HFFc6 (cell line): ENCODE measurements at places on chromosomes 1 and 21. TPM values are rescaled to one million over a fixed set of nuclear protein-coding genes. Genes with fewer than 3 reads are reported as not detected.

DNA sequence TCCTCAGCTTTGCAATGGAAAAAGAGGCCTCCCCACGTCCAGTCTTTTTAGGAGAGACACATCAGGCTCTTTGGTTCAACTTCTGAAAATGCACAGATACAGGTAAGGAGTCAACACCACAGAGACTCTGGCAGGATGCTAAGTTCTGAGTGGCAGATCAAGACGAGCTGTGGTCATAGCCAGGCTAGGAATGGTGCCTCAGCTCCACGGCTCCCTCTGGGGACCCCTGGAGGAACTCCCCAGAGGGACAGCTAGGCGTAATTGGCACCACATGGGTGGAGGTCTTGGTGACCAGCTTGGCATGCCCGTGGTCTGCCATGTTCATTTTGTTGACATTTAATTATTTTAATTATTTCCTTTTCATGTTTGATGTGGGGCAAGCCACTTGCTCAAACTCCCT lies 206.1 kb downstream of the KAZN start:
- H3K27ac ChIP-seq, result no peak overlapping the region
- H3K27me3 ChIP-seq, result peaks cover 6% of the 10 kb centered on the region
- DNase-seq, result no peak
- no peaks in the 10 kb centered on the region for H3K4me1 ChIP-seq

CORT gene
- 0.27 TPM in 1 of 3 replicates, not detected in the others for total RNA-seq

SOD1 gene
- total RNA-seq, result 236 to 271 TPM (median 249 TPM) in 3 replicates

TMEM61 gene
- total RNA-seq, result not detected in 3 replicates

PDE4B gene
- 43.8 to 56.5 TPM (median 45.4 TPM) in 3 replicates for total RNA-seq

DNA sequence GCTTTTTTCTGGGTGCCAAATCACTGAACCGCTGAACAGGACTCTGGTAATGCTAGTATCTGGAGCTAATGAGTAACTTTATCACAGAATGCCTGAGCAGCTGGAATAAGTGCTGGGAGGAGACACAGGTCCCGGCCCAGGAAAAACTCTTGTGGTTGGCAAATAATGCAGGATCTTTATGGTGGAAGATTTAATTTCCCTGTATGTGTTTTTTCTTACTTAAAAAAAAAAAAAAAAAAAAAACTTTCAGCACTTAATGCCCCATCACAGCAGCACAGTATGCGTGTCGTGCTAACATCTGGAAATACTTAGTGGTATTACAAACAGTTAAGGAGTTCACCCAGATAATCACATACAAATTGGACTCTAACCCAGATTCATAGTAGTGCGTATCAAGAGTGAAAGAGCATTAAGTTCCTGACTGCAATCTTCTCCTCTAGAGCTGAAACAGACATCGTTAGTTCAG lies 220.7 kb downstream of the TOMM20 start:
- H3K27ac ChIP-seq, result peak overlapping the region; percentile 80
- peaks cover 19% of the 10 kb centered on the region for H3K4me1 ChIP-seq
- DNase-seq, result peak; percentile 67
- no peaks in the 10 kb centered on the region for H3K36me3 ChIP-seq
- H3K27me3 ChIP-seq, result peaks cover 3% of the 10 kb centered on the region
- peak overlapping the region; percentile 67 for H3K4me3 ChIP-seq

GRCh38 chr1:66475940-66476339 lies 58.0 kb upstream of the SGIP1 start:
- H3K4me3 ChIP-seq, result no peak overlapping the region
- H3K27me3 ChIP-seq, result no peaks in the 10 kb centered on the region; the same call in 1 of the 2 replicates
- peaks cover 55% of the 10 kb centered on the region for H3K4me1 ChIP-seq
- no peak for DNase-seq
- peaks cover 40% of the 10 kb centered on the region for H3K36me3 ChIP-seq

DNA sequence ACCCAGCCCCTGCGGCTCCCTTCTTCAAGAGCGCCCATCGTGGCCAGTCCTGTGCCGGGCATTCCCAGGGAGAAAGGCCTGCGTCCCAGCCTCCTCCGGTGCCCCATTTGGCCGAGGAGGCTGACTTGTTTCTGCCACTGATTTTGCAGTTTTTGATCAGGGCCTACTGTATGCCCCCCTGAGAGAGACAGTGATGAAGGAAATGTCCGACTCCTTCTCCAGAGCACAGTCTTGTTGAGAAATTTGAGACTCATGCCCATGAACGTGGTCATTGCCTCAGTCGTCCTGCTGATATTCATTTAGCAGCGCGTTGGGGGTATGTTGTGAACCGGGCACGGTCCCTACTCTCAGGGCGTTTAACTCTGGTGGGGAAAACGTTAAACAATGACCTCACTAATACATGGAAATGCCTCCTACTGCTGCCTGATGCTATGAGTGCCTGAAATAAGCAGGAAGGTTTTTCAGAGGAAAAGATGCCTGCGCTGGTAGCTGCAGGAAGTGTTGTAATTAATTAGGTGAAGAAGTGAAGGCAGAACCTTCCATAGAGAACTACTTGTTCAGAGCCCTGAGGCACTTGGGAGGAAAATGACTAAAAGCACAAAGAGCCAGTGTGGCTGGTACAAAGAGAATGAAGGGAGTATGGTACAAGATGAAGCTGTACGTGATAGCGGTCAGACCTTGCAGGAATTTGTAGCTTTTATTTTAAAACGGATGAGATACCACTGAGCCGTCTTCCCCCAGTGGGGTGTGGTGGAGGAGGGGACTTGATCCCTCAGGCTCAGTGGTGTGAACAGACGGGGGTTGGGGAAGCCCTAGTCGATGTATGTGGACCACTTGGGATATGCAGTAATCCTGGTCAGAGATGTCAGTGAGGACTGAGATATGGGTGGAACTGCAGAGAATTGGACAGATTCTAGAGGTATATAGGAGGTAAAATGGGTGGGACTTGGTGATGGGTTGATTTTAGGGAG lies 730 bp downstream of the ZCCHC17 start:
- H3K36me3 ChIP-seq, result peaks cover 6% of the 10 kb centered on the region
- peak; percentile 50 for DNase-seq
- no peak overlapping the region for H3K27ac ChIP-seq
- H3K27me3 ChIP-seq, result peaks cover 3% of the 10 kb centered on the region; the same call in 1 of the 2 replicates
- peaks cover 4% of the 10 kb centered on the region for H3K4me1 ChIP-seq

AMY1B gene
- not detected in 3 replicates for total RNA-seq

GRCh38 chr1:100130552-100131077 lies 2.1 kb downstream of the SASS6 start:
- peak; percentile 56 for DNase-seq
- H3K27me3 ChIP-seq, result no peaks in the 10 kb centered on the region
- H3K27ac ChIP-seq, result no peak overlapping the region; the same call in 1 of the 2 replicates
- H3K4me3 ChIP-seq, result peak overlapping the region; percentile 100; the same call in 1 of the 2 replicates
- H3K36me3 ChIP-seq, result no peaks in the 10 kb centered on the region

KCNJ9 gene
- total RNA-seq, result not detected in 3 replicates

DNA sequence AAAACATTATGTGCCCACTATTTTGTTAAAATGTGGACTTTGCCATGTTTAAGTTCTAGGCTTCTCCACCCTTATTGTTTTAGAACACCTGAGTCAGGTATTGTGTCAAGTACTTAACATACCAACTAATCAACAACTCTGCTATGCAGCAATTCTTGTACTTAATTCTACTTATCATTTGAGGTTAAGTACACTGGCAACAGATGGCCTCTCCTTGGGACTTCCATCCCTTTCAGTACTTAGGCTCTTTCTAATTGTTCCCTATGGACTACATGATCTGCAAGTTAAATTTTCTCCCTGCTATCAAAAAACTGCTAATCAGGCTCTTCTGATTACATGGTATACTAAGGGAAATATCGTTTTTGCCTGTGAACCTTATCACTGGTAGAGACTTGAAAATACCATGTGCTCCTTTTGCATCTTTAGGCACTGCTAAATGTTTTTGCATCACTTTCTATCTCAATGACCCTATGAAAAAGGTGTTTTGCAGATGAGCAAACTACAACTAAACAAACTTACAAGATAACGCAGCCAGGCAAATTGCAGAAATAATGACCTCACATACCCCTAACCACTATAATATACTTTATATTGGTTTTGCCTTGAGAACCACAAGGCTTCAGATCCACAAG lies 18.9 kb downstream of the SFPQ start:
- peak overlapping the region; percentile 29; the same call in 1 of the 2 replicates for H3K27ac ChIP-seq
- H3K4me1 ChIP-seq, result peaks cover 9% of the 10 kb centered on the region; the same call in 1 of the 2 replicates
- no peak for DNase-seq
- H3K27me3 ChIP-seq, result no peaks in the 10 kb centered on the region; the same call in 1 of the 2 replicates
- peaks cover 36% of the 10 kb centered on the region for H3K36me3 ChIP-seq

PLD5 gene
- total RNA-seq, result not detected in 3 replicates

ZNF683 gene
- not detected in 3 replicates for total RNA-seq

- H3K27me3 ChIP-seq, result no peaks in the 10 kb centered on the region
- no peak for DNase-seq
- H3K36me3 ChIP-seq, result no peaks in the 10 kb centered on the region
Measured at GRCh38 chr1:238953448-238954010, 432.8 kb upstream of the CHRM3 start.

DNA sequence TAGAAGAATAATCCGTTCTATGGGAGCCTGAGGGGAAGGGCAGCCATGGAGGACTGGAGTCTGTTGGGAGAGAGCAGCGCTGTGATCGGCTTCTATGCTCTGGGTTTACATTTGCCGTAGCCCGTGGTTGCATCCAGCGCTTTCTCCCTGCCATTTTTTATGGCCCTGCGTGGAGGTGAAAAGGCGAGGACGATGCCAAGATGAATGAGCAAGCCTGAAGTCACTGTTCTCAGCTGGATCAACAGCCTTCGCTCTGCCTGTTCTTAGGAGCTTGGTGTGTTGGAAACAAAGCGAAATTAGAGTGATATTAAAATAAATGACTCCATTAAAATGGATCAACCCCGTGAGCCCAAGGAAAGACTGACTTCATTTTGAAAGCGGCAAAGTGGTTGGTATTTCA lies 120.2 kb downstream of the KCNJ6 start:
- H3K4me1 ChIP-seq, result peaks cover 19% of the 10 kb centered on the region
- H3K4me3 ChIP-seq, result no peak overlapping the region
- peaks cover 5% of the 10 kb centered on the region for H3K27me3 ChIP-seq
- DNase-seq, result no peak

DNA sequence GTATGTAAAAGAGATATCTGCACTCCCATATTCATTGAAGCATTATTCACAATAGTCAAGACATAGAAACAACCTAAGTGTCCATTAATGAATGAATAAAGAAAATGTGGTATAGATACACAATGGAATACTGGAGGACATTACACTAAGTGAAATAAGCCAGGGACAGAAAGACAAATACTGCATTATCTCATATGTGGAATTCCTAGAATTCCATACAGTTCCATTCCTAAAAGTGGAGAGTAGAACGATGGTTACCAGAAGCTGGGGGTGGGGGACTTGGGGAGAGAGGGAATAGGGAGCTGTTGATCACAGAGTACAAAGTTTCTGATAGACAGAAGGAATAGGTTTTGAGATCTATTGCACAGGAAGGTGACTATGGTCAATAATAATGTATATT lies 7.4 kb downstream of the TMED5 start:
- no peak overlapping the region; the same call in 1 of the 2 replicates for H3K4me3 ChIP-seq
- no peaks in the 10 kb centered on the region for H3K27me3 ChIP-seq
- no peak overlapping the region for H3K27ac ChIP-seq
- DNase-seq, result no peak

IGSF21 gene
- total RNA-seq, result not detected in 2 replicates

DNA sequence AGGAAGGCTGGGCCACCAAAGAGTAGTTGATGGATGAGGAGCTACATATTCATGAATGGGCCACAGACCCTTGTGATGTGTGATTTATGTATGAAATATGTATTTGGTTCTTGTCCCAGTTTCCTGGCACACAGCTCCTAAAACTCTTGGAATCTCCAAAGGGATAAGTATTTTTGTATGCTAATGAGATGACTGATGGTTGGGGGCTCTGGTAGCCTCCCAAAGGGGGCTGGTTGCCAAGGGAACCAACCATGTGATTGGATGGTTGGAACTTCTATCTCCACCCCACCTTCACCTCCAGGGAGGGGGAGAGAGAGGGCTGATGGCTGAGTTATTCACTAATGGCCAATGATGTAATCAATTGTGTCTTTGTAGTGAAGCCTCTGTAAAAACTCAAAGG lies 77.1 kb downstream of the ZNF281 start:
- no peak overlapping the region for H3K4me3 ChIP-seq
- 0 out of 2 replicates have a peak, but pooled peaks cover under 1% of the 10 kb centered on the region for H3K27me3 ChIP-seq
- DNase-seq, result no peak
- no peaks in the 10 kb centered on the region for H3K36me3 ChIP-seq
- no peak overlapping the region for H3K27ac ChIP-seq

PTPN14 gene
- 104 to 140 TPM (median 128 TPM) in 3 replicates for total RNA-seq

- peaks cover 23% of the 10 kb centered on the region for H3K36me3 ChIP-seq
- H3K27me3 ChIP-seq, result no peaks in the 10 kb centered on the region
- peak overlapping the region; percentile 65 for H3K4me3 ChIP-seq
- DNase-seq, result peak; percentile 58
Measured at GRCh38 chr1:243595527-243596210, 254.4 kb downstream of the AKT3 start.

DNA sequence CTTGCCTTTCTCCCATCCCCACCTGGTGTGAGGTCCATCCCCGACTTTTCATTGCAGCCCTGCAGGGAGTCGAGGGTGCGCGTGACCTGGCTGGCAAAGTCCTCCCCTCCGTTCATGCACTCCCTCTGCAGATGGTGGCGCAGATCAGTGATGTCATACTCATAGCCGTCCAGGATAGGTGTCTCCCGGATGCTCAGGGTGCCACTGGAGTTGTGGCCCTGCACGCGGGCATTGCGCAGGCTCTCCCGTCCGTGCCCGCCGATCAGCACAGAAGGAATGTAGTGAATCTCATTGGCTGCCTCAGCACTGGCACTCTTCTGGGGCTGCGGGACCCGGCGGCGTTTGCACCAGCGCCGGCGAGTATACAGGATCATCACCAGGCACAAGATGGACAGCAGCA lies 132.1 kb downstream of the ASTN1 start:
- H3K4me1 ChIP-seq, result no peaks in the 10 kb centered on the region
- no peak overlapping the region for H3K27ac ChIP-seq
- no peak overlapping the region for H3K4me3 ChIP-seq
- H3K27me3 ChIP-seq, result no peaks in the 10 kb centered on the region

OR2T33 gene
- not detected in 3 replicates for total RNA-seq

- no peak for DNase-seq
- no peaks in the 10 kb centered on the region for H3K36me3 ChIP-seq
- H3K27ac ChIP-seq, result no peak overlapping the region
- H3K4me3 ChIP-seq, result no peak overlapping the region
- H3K4me1 ChIP-seq, result peaks cover 11% of the 10 kb centered on the region
Measured at GRCh38 chr1:119784191-119784781, 15.6 kb upstream of the HMGCS2 start.

GRCh38 chr1:103160281-103160680 lies 52.0 kb upstream of the COL11A1 start:
- H3K27me3 ChIP-seq, result no peaks in the 10 kb centered on the region
- peaks cover 9% of the 10 kb centered on the region; the same call in 1 of the 2 replicates for H3K36me3 ChIP-seq

DNA sequence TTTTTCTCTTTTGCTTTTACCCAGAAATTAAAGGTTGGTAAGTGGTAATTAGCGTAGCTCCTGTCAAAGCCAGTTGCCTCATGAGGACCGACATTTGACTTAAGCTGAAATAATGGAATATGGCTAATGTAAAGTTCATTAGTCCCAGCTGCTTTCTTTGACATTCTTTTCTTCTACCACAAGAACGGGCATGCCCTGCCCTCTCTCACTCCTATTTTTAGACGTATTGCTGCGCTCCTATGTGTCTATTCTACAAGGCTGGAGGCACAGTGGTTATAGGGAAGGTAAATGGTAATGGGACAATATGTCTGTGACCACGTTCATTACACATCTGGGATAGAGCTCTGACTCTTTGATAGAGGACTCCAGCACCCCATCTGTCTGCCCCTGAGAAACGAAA lies 6.8 kb downstream of the CORT start:
- peaks cover 2% of the 10 kb centered on the region; the same call in 1 of the 2 replicates for H3K27me3 ChIP-seq
- H3K4me1 ChIP-seq, result peaks cover 21% of the 10 kb centered on the region
- DNase-seq, result no peak
- H3K36me3 ChIP-seq, result peaks cover 8% of the 10 kb centered on the region
- no peak overlapping the region for H3K4me3 ChIP-seq

- no peaks in the 10 kb centered on the region for H3K36me3 ChIP-seq
- peaks cover 28% of the 10 kb centered on the region for H3K27me3 ChIP-seq
- no peak overlapping the region for H3K27ac ChIP-seq
- no peak overlapping the region for H3K4me3 ChIP-seq
- DNase-seq, result no peak
- no peaks in the 10 kb centered on the region for H3K4me1 ChIP-seq
Measured at GRCh38 chr1:3221112-3222041, 152.4 kb downstream of the PRDM16 start.
